ENCODE measurements at places on chromosomes 12 and 14. TPM values are rescaled to one million over a fixed set of nuclear protein-coding genes. Genes with fewer than 3 reads are reported as not detected.

The SLC8A3 gene
- total RNA-seq = not detected

The SPTB gene
- not detected for total RNA-seq

The TXNDC16 gene
- 4.0 TPM for total RNA-seq

The GLIPR1L1 gene
- total RNA-seq = not detected

The HOXC11 gene
- total RNA-seq = not detected

The NXPH4 gene
- total RNA-seq = 2.0 TPM

The ATL1 gene
- total RNA-seq = 3.1 TPM

The EIF2B2 gene
- 42.9 TPM for total RNA-seq

The G2E3 gene
- total RNA-seq = 27.7 TPM

The CIROP gene
- not detected for total RNA-seq

The PLXNC1 gene
- total RNA-seq = 1.3 TPM

The HHIPL1 gene
- total RNA-seq = not detected

The AJUBA gene
- 20.2 TPM for total RNA-seq

The RAB3IP gene
- total RNA-seq = 101 TPM

The MYL2 gene
- not detected for total RNA-seq

The LPCAT3 gene
- total RNA-seq = 30.2 TPM

The PPM1H gene
- total RNA-seq = 36.7 TPM

The PCNX4 gene
- total RNA-seq = 40.1 TPM
